ENCODE measurements at places on chromosomes 12 and 14.

GRCh38 chr12:52573306-52573705 lies 337 bp downstream of the KRT74 start:
- DNase-seq = no peak

- no peak for DNase-seq
Observed at GRCh38 chr12:3920351-3921150, 47.4 kb upstream of the PARP11 start.

DNA sequence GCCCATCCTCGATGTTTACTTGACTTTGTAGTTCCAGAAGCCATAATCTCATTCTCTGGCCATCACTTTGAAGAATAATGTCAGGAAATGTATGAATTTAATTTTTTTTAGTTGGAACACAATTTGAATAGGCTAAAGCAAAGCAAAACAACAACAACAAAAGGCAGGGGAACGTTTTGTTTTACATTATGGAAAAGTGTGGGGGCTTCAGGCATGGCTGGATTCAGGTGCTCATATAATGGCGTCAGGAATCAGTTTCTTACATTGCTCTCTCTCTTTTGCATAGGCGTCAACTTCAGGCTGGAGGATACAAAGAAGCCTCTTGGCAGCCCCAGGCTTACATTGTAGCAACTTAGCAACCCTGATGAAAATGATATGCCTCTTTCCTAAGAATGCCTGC lies 13.1 kb upstream of the RPH3A start:
- DNase-seq = no peak

DNA sequence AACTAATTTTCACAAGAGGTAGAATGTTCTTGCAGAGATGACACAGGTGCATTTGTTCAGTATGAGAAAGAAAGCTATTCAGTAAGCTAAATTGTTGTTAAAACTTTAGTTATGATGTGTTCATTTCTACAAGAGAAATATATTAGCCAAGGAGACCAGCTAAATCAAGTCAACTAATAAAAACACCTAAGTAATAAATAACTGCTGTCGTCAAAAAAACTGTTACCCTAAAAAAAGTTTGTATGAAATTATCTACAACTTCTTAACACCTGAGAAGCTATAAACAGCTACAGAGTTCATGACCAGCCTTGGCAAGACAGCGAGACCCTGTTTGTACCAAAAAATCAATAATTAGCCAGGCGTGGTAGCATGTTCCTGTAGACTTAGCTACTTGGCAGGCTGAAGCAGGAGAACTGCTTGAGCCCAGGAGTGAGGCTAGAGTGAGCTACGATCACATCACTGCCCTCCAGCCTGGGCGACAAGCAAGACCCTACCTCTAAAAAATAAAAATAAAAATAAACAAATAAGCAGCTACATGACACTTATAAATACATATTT lies 67.6 kb upstream of the AP4S1 start:
- DNase-seq = no peak

- DNase-seq = peak; percentile 50
Observed at GRCh38 chr14:55847766-55848165, 267.8 kb downstream of the KTN1 start.

- DNase-seq = no peak
Observed at GRCh38 chr12:106039242-106039641, 99.5 kb downstream of the NUAK1 start.

DNA sequence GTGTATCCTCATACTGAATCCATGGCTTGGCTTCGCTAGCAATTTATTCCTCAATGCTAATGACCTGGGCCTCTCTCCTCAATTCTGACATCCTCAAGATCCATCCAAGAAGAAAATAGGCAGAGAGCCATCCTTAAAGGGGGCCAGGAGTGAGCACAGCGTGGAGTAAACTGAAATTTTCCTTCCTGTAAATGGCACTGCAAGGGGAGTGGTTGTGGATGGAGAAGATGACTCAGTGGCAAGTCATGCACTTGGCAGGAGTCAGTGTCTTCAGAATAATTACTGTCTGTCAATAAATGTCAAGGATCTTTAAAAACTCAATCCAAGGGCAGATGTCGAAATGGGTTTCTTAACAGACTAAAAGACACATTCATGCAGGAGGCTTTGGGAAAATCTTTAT lies 88.0 kb upstream of the TMEM132C start:
- DNase-seq = no peak

GRCh38 chr14:23640524-23641141 lies 4.5 kb downstream of the DHRS2 start:
- DNase-seq = peak; percentile 72

GRCh38 chr12:82525616-82526015 lies 161.1 kb upstream of the TMTC2 start:
- no peak for DNase-seq

DNA sequence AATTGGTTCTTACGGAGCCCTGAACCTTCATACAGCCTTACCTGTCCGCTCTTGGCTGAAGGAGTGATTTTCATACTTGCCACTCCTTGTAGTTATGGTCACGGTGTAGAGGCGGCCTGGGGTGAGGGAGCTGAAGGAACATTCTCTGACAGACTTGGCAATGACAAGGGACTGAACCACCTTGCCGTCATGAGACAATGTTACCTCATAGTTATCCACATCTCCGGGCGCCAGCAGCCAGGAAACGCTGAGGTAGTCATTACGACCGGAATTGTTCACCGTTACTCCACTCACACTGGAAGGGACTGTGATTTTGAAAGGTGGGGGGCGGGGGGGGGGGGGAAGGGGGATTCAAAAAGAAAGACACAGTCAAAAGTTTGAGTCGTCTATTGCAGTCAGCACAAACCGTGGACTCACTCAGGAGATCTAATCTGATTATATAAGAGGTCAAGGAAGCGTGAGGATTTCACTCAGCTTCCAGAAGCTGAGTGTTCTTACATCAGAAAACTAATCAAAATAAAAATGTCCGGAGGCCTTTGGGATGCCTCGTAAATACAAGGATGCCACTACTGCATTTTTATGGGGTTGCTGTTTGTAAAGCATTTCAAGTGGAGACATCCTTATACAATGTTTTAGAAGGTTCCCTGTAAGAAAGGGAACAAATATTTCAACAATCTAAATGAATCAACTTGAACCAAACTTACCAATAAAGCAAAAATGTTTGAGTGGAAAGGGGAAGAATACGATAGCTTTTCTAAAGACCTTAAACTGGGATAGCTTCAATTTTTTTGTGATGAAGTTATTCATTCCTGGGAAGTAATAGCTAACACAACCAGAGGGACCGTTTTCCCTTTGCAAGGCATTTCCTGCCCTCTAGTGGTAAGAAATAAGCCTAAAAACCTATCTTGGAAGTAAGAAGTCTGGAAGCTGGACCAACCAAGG lies 60.6 kb downstream of the PTPRB start:
- DNase-seq = peak; percentile 71

- DNase-seq = no peak
Observed at GRCh38 chr14:95620659-95621059, 65.6 kb upstream of the TCL1B start.

- no peak for DNase-seq
Observed at GRCh38 chr12:39441189-39441962, 1.5 kb downstream of the KIF21A start.

DNA sequence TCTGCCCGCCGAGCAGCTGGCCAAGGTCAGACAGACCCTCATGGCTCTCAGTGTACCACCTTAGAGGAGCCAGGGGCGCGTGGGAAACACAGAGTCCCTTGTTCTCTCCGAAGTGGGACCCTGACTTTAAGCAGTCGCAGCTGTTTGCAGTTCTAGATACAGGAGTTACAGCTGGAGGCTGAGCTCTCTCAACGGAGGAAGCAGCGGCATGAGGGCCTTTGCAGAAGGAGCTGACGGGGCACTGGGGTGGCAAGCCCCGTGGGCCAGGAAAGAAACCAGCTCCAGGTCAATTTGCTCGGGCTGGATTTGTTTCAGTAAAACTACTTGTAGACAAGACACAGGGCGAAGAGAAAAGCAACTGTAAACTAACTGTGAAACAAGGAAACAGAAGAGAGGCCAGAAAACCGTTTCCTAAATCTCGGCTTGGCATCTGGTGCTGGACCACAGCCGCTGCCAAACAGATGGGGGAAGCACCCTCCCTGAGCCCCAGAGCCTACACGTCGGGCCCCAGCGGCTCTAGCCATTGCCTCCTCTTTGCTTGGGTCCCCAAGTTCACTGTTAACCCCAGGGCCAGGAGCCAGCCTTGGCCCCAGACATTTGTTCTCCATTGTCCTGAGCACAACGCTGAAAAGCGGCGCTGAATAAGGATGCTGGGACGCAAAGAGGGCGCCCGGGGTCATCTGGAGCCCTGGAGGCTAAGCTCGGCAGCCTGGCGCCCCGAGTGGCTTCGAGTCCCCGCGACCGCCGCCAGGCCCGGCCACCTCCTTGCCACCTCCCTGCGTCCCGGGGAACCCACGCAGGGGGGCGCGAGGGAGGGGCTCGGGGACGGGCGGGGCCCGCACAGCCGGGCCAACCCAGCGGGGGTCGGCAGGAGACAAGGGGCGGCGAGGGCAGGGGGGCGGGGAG lies 914 bp upstream of the PACS2 start:
- DNase-seq = no peak

DNA sequence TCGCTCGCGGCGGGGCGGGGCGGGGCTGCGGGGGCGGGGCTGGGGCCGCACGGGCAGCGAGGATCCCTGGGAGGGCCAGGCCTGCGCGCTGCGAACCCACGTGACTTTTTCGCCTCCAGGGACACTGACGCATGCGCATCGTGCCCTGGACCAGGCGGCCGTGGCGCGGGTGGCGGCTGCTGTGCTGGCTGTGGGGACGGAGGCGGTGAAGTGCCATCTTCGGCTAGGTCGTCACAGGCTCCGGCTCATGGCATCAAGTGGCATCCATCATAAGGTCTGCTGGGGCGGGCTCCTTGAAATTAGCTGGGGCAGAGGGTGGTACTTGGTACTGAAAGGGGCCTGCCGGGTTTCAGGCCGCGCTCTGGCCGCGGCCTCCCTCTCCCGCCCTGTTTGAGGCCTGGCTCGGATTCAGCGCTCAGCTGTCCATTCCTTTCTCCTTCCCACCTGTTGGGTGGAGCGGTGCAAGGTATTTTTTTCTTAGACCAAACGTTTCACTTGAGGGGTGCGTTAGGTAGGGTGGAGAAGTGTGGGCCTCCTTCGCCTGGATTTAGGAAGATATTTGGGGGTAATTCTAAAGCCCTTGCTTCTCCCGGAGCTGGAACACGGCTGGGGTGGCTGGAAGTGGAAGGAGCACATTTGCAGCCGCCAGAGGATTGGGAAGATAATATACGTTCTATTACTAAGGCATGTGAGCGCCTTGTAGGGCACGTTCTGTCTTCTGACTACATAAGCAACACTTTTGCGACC lies at the start of gene PRPF39:
PRPF39 (plus strand) TSS at position 141 of the 747 bp plus-strand sequence. CDS start 11,124 bp downstream, outside the sequence.
- peak; percentile 100 for DNase-seq

- no peak for DNase-seq
Observed at GRCh38 chr12:90905691-90906370, 49.1 kb downstream of the CCER1 start.

DNA sequence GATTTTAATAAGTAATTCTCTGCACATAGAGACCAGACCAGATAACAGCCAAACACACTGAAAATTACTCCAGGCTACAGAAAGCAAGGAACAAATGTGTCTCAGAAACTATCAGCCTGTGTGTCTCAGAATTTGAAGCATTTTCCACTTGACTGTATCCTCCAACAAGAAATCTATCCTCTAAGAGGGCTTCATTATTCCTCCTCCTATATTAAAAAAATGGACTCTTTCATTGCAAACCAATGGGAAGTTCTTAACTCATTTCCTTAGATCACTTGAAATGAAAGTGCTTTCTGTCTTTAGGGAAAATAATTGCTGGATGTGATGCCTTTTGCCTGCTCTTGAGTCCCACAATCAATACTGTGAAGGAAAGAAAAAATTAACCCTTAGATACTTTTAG lies 2.3 kb downstream of the ST8SIA1 start:
- no peak for DNase-seq

GRCh38 chr12:41512497-41512896 lies 324.4 kb downstream of the PDZRN4 start:
- no peak for DNase-seq

- DNase-seq = no peak
Observed at GRCh38 chr12:15151161-15152091, 69.8 kb downstream of the RERG start.
